Activated CD4-positive, alpha-beta T cell treated with anti-CD3 and anti-CD28 coated beads, Interleukin-2, amount 50 U/mL, for 16 hours (primary cell): ENCODE measurements at places on chromosomes 6 and 20.

DNA sequence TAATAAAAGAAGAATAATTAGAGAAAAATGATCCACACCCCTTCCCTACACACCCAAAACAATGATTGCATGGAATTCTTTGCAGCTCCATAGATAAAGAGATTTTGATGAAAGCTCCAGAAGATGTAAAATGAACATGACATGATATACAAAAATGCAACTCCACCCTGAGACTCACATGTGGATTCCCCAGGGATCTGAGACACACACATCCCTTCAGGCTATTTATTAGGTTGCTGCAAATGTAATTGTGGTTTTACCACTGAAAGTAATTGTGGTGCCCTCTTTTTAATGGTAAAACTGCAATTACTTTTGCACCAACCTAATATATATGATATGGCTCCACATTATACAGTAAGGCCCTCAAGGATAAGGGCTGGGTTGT is 40.4 kb upstream of the TBC1D7 start:
- DNase-seq: no peak

GRCh38 chr6:118319894-118320649 is 228.0 kb upstream of the PLN start:
- no peak for DNase-seq

GRCh38 chr6:53929821-53930120 is 135.0 kb downstream of the LRRC1 start:
- no peak for DNase-seq

DNA sequence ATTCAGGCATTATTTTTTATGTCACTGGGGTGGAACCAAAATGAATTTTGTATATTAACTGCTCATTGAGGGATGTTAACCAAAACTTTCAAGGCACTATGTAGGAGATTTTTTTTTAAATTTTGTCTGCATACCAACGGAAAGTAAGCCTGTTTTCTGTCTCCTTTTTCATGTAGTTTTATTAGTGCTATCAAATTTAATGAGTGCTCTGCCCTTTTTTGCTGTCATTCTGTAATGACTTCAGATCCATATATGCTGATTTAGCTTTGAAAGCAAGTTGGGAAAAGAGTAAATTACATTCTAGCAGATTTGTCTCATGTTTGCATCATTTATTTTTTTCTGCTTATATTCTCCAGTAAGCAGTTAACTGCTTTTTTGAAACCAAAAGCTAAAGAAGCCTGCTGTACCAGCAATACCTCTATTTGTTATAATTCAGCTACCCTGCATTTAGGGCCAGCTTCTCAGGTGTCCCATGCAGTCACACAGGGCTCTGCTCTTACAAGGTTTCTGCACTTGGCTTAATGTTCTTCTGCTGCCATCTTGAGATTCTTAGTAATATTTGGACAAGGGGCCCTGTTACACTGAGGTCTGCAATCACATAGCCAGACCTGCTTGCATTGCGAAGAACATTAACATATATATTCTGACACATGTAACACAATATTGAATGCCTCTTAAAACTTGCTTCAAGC is 429.0 kb downstream of the UTRN start:
- no peak for DNase-seq

- DNase-seq: peak; percentile 82
Measured at GRCh38 chr6:30819297-30819917, 64.9 kb upstream of the DDR1 start.

- no peak for DNase-seq
Measured at GRCh38 chr6:55495277-55495676, 83.7 kb downstream of the HMGCLL1 start.

- no peak for DNase-seq
Measured at GRCh38 chr20:54340667-54341081, 132.8 kb downstream of the PFDN4 start.

DNA sequence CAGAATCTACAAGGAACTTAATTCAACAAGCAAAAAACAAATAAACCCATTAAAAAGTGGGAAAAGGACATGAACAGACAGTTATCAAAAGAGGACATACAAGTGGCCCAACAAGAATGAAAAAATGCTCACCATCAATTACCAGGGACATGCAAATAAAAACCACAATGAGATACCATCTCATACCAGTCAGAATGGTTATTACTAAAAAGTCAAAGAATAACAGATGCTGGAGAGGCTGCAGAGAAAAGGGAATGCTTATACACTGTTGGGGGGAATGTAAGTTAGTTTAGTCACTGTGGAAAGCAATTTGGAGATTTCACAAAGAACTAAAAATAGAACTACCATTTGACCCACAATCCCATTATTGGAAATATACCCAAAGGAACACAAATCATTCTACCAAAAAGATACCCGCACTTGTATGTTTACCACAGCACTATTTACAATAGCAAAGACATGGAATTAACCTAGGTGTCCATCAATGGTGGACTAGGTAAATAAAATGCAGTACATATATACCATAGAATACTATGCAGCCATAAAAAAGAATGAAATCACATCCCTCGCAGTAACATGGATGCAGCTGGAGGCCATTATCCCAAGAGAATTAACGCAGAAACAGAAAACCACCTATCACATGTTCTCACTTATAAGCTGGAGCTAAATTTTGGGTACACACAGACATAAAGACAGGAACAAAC is 48.4 kb downstream of the RNGTT start:
- DNase-seq: no peak

DNA sequence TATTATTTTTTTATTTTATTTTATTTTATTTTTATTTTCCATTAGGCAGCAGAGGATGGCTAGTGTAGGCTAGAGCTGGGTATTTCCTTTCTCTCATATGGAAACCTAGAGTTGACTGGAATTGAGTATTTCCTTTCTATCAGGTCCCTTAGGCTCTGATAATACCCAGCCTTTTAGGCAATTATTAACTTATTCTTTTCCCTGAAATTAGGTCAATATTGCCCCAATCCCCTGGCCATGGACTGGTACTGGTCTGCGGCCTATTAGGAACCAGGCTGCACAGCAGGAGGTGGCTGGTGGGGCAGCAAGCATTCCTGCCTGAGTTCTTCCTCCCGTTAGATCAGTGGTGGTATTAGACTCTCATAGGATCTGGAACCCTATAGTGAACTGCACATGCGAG is 632.2 kb downstream of the TENT5A start:
- no peak for DNase-seq

DNA sequence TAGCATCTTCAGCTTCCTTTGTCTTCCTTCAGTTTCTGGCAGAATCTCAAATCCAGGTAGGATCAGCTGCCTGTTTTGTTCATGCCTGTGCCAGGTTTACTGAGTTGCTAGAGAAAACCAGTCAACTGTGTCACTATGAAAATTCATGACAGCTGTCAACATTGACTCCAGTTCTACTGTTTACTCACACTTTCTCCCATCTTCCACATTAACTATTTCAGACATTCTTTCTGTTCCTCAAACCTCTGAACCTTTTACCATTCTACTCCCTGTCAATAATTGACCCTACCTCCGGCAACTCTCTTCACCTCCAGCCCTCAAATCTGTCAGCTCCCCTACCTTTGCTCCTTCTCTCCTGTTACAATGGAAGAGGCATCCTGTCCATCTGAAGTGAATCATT is 8.5 kb downstream of the ENPP4 start:
- no peak for DNase-seq

DNA sequence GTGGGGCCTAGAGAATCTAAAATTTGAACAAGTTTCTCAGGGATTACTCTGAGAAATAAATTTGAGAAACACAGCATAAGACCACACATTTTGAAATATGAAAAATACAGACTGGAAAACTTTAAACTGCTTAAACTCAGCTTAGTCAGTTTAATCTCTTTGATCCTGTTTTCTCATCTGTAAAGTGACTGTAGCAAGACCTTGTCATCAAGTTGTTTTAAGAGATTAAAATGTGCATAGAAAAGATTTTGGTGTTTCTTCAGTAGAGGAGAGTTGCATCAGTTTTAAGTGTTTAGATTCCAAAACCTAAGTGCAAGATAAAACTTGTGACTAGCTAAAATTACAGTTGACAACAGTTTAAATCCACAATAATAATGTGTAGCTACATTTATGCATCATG is 8.1 kb upstream of the BCKDHB start:
- DNase-seq: no peak

DNA sequence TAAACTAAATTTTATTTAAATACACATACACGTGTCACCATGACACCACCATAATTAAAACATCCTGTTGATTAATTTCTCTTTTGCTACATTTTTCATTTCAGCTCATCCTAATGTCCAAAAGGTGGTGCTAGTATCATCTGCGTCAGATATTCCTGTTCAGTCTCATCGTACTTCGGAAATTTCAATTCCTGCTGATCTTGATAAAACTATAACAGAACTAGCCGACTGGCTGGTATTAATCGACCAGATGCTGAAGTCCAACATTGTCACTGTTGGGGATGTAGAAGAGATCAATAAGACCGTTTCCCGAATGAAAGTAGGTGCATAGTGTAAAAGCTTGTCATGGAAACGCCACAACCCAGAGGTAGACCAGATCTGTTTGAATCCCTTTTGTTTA is 263.4 kb downstream of the UTRN start:
- DNase-seq: no peak

GRCh38 chr20:62621251-62622110 is 20.8 kb upstream of the SLCO4A1 start:
- DNase-seq: no peak

DNA sequence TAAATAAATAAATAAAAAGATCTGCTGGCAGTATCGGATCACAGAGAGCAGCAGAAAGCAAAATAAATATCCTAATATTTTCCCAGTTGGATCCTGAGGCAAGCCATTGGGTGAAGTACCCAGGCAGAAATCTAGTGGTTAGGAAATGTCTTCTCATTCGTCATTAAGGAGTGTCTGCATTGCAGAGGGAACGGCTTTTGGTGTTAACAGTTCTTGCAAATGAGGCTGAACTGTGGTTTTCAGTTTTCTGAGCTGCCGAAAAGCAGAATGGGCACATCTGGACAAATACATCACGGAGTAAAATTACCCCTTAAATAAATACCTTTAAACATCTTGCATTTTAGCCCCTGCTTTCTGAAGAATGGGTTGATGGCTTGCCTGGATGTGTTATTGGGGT is 82.3 kb upstream of the MPC1 start:
- no peak for DNase-seq

GRCh38 chr20:955111-955510 is 39.0 kb upstream of the ANGPT4 start:
- DNase-seq: no peak

- no peak for DNase-seq
Measured at GRCh38 chr20:37939701-37940560, 37.0 kb downstream of the VSTM2L start.

DNA sequence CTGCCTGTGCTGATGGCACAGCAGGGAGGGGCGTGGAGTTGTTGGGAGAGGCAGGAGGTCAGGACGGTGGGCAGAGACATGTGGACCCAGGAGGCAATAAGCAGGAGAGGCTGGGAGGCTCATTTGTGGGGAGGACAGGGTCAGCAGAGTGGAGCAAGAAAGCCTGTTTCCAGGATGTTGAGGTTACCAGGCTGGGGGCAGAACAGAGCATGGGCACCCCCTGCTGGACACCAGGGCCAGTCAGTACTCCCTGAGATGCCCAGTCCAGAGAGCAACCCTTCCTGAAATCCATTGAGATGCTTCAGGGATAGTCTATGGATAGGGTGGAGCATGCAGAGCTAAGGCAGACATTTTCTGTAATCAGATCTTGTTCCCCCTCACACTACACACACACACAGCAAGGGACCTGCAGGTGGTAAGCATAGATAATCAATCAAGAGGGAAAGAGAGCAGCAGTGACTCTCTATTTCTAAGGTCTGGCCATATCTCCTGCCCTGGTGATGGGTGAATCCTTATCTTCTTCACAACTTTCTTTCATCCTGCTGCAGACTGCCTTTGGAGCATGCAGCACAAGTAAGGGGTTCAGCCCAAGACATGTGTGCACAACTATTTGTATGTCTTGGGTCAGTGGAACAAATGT is 41.7 kb downstream of the MOCS1 start:
- peak; percentile 5 for DNase-seq

- no peak for DNase-seq
Measured at GRCh38 chr6:10362300-10362699, 52.6 kb downstream of the TFAP2A start.

GRCh38 chr6:84019842-84020211 is 13.7 kb upstream of the MRAP2 start:
- no peak for DNase-seq

DNA sequence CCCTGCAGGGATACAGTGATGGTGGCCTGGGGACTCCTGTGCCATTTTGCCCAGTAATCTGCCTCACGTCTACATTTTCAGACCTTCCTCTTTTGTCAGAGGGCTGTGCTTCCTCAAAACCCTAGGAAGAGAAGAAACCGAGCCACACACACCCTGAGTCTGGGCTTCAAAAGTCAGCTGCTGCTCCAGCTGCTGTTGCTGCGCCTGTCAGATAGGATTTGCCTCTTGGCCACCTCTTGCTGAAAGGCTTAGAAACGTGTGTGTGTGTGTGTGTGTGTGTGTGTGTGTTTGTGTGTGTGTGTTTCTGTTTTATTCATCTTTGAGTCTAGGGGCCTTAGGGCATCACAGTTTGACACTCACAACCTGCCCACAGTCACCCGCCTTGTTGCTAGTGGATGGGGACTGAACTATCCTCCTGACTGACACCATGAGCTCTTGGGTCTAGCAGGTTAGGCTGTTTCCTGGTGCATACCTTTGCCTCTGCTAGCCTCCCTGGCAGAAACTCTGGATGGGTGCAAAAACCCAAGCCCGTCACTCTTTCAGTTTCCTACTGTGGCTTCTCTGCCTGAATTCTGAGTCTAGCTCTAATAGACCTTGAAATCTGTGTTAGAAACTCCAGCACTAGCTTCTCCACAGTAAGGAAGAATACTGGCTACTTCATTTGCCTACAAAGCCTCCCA is 94.9 kb upstream of the CEP85L start:
- DNase-seq: no peak

GRCh38 chr6:139147628-139148027 is 12.7 kb downstream of the HECA start:
- DNase-seq: peak; percentile 44

- peak; percentile 40 for DNase-seq
Measured at GRCh38 chr6:37303891-37304503, 46.1 kb upstream of the TMEM217 start.

GRCh38 chr20:61026173-61026572 is 225.9 kb upstream of the CDH4 start:
- DNase-seq: no peak

DNA sequence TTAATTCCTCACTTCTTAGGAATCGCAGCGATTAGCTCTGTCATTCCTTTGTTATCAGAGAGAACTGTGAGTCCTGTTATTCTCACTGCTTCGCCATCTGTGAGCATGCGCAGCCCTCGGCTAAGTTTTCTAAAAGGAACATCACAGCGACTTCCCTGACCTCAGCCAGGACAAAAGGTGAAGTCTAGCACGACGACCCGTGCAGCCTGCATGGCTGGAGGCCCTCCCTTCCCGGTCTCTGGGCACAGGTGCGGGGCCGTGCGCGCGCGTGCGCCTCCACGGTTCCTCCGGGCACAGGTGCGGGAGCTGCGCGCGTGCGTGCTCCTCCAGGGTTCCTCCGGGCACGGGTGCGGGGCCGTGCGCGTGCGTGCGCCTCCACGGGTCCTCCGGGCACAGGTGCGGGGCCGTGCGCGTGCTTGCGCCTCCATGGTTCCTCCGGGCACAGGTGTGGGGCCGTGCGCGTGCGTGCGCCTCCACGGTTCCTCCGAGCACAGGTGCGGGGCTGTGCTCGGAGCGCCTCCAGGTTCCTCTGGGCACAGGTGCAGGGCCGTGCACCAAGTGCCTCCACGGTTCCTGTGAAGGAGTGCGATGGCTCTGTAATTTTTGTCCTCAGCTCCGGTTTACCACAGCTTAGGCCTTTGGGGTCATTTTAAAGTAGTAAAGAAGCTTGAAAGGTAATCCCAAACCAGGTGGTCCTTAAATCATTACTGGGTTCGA is 212.3 kb downstream of the ERMARD start:
- no peak for DNase-seq
